GM19239 (cell line): ENCODE measurements at places on chromosomes 1 and 21.

- DNase-seq = no peak
Measured at GRCh38 chr1:24062221-24062620, 49.7 kb downstream of the MYOM3 start.

- DNase-seq = no peak
Measured at GRCh38 chr1:113223546-113223945, 150.5 kb downstream of the LRIG2 start.

DNA sequence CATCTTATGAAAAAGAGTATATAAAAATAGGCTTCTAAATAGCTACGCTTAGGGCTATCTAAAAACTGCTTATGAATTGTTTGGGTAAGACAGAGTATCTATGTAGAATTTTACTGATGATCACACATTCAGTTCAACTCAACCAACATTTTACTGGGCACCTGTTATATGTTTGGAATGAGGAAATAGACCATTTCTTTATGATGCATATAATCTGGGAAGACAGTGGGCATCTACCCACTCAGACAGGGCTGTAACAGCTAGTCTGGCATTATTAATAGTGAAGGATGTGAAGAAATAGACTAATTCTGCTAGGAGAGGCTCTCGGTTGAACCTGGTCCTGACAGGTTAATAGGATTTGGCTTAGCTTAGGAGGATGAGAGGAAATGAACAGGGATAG lies 56.9 kb downstream of the TIAM1 start:
- DNase-seq = no peak

DNA sequence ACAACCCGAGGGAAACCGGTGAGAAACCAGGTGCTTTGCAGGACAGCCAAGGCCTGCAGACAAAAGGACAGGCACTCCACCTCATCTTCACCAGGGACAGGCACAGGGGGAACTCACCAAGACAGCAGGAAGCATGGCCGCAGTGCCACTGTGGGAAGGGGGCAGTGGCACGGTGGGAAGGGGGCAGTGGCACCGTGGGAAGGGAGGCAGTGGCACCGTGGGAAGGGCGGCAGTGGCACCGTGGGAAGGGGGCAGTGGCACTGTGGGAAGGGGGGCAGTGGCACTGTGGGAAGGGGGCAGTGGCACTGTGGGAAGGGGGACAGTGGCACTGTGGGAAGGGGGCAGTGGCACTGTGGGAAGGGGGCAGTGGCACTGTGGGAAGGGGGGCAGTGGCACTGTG lies 28.4 kb upstream of the LRRC47 start:
- DNase-seq = no peak

GRCh38 chr1:17890815-17891191 lies 135.7 kb downstream of the ACTL8 start:
- DNase-seq = no peak

DNA sequence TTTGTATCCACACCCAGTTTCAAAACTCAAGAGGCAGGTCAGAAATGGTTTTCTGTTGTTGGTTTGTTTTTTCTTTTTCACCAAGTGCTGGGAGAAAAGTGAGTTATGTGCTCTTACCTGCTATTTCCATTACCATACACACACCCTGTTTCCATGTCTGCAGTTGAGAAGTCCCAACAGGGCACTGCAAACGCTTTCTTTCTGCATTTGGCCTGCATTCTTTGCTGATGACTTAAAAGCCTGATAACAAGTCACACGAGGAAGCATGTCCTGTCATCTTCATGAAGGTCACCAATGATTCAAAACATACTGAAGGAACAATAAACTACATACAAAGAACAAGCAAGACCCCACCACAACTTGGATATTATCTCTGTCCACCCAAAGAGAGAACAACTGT lies 24.8 kb upstream of the KCNE1 start:
- DNase-seq = no peak

- DNase-seq = no peak
Measured at GRCh38 chr1:16615253-16616252, 2.2 kb upstream of the NBPF1 start.

DNA sequence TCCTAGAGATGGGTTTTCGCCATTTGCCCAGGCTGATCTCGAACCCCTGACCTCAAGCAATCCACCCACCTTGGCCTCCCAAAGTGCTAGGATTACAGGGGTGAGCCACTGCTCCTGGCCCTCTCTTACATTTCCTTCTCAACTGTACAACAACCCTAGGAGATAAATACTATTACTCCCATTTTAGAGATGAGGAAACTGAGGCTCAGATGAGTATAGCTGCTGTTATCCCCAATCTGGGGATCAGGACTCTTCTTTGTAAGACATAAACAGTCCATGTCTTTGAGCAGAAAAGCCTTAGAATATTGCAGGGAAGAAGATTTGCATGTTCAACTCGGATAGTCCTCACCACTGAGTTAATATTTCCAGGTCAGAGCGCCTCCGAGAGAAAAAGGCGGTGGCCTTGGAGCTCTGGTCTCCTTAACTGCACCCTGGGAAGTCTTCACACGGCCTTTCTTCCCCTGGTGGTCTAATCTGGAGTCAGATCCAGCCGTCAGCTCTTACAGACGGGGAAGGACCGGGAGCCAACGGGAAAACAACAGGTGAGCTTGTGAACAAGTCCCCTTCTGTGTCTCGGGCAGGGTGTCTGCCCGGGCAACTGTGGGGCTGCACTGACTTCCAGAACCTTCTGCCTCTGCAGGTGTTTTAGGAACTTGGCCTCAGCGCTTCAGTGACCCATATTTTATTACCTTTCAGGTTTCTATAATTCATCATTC lies 5.9 kb upstream of the OLIG1 start:
- no peak for DNase-seq

- no peak for DNase-seq
Measured at GRCh38 chr1:2316451-2316961, 74.8 kb downstream of the MORN1 start.
